OCI-LY7 (cell line): ENCODE measurements at places on chromosomes 3 and 15.

- no peak for DNase-seq
Observed at GRCh38 chr3:189053322-189053721, 118.4 kb upstream of the TPRG1 start.

GRCh38 chr3:126474498-126475412, 936 bp downstream of the ZXDC start:
- peak; percentile 52 for DNase-seq

DNA sequence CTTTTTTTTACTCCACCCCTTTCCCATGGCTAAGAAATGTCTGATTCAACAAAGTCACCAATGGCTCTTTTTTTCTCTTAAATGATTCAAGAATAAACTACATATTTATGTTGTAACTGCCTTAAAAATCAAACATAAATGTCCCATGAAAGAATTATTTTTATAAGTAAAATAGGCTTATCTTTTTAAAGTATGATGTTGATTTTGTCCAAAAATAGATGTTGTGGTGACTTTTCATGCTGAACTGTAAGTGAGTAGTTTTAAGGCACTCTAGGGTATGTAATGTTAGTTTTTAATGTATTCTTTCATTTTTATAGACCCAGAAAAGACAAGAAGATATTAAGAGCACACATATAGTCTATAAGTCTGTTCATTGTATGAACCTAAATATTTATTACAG, 594.9 kb downstream of the NLGN1 start:
- DNase-seq = no peak

- DNase-seq = peak; percentile 51
Observed at GRCh38 chr15:60179786-60180391, 175.8 kb downstream of the FOXB1 start.

DNA sequence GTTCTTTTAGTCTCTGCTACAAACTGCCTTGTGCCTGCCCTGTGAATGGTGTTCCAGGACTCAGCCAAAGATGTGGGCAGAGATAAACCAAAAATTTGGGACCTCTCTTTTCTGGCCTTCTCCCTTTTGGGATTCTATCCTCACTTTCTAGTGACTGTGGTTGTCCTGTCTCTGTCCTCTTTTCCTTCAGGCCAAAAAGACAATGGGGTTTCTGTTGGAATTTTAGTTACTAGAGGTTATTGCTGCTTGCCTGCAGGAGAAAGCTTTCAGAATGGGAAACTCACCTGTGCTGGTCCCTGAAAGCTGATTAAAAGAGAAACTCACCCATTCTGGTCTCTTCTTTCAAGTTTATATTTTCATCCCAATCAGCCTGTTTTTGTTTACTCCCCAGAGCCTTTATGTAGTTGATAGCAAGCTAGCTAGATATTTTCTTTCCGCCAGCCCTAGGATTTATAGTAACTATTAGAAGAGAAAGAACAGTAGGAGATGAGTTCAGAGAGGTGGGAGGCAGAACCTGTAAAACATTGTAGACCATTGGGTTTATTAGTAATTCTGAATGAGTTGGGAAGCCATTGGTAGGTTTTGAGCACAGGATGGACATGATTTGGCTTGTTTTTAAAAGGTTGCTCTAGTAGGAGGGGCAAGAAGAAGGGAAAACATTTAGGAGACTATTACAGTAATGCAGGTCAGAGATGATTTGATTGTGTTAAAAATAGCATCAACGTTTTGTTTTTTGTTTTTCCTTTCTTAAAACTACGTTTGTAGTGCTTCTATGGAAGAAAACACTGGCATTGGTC, 138.9 kb downstream of the TCF12 start:
- DNase-seq = no peak

GRCh38 chr15:33547876-33548275, 237.1 kb downstream of the RYR3 start:
- DNase-seq = peak; percentile 29

DNA sequence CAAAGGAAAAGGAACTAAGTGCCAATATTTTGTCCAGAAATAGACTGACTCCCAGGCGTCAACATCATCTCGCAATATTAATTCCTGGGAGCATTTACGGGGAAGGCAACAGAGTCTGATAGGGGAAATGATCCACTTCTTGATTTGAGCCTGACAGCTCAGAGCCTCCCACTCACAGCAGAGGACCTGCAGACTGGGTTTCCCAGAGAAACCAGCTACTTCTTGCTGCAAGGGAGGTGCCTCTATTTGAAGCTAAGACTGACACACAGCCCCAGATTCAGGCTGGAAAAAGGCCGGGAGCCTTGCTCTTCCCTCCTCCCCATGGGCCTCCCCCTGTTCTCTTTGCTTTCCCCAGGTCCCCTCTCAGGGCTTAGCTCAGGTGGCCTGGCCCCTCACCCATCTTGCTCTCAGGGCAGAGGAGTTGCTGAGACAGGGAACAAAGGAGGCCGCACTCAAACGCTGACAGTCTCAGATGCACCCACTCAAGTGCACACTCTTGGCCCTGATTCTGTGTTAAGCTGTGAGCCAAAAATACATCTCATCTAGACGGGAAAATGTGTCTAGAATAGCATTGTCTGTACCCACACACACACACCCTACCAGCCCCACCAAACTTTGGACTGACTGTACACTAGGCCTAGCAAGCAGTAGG, 49.8 kb upstream of the DCLK3 start:
- DNase-seq = no peak

DNA sequence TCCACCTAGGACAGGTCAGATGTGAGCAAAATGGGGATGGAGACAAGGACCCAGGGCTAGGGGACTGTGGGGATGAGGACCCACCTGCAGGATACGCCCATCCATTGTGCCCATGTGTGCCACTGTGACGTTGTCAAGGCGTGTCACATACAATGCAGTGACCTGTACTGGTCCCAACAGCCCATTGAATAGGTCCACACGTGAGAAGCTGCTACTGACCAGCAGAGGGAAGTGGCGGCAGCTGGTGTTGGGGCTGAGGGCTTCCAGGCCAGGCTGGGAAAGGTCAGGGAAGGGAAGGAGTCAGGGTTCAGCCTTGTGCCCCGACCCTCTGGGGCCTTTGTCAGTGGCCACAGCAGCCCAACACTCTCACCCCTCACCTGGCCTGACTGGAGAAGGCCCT, 4.7 kb downstream of the MST1R start:
- DNase-seq = no peak

- no peak for DNase-seq
Observed at GRCh38 chr15:83767741-83768140, 113.8 kb downstream of the ADAMTSL3 start.

DNA sequence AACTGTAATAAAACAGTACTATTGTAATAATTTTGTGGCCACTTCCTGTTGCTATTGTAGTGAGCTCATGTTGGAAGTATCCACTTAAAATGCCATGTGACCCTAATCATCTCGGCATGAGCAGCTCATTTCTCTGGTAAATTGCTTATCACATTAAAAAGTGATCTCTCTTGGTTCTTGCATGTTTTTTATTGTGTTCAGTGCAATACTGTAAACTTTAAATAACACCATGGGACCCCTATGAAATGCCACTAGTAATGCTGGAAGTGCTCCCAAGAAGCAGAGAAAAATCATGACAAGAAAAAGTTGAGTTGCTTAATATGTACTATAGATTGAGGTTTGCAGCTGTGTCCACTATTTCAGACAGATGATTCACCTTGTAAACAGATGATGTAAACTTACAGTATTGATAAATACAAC, 45.6 kb downstream of the NMD3 start:
- no peak for DNase-seq

GRCh38 chr15:47669221-47669620, 48.1 kb upstream of the SEMA6D start:
- no peak for DNase-seq

DNA sequence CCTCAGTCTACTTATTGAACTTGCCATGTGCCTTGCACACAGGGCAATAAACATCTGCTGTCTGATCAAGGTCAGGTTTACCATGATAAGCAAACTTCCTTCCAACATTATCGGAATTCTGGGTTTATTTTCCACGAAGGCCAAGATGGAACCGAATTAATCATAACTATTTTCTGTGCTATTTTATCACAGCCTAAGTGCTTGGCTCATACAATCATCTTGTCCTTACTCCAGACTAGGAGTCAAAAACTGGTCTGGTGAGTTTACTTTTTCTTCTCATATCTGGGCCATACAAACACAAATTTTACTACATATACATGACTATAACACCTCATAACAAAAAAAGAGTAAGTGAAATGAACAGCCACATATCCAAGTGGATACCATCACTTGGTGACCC, 2.3 kb downstream of the FBN1 start:
- DNase-seq = no peak
